ENCODE measurements at places on chromosomes 6 and 20.

- DNase-seq, result peak; percentile 68
Observed at GRCh38 chr6:122798099-122798641, 9.1 kb downstream of the SMPDL3A start.

DNA sequence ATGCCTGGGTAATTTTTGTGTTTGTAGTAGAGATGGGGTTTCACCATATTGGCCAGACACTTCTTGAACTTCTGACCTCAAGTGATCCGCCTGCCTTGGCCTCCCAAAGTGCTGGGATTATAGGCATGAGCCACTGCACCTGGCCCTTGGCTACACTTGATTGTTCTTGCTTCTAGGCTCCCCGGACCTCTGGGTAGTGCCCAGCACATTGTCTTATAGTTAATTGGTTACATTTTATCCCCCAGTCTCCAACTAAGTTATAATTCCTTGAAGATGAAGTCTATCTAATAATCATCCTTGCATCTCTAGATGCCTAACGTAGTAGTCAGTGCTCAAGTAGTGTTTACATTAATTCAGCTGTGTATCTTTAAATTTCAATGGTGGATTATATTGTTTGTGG is 11.8 kb downstream of the SMPDL3A start:
- peak; percentile 4 for DNase-seq

GRCh38 chr6:35427851-35428321 is 24.3 kb upstream of the FANCE start:
- DNase-seq, result peak; percentile 79

DNA sequence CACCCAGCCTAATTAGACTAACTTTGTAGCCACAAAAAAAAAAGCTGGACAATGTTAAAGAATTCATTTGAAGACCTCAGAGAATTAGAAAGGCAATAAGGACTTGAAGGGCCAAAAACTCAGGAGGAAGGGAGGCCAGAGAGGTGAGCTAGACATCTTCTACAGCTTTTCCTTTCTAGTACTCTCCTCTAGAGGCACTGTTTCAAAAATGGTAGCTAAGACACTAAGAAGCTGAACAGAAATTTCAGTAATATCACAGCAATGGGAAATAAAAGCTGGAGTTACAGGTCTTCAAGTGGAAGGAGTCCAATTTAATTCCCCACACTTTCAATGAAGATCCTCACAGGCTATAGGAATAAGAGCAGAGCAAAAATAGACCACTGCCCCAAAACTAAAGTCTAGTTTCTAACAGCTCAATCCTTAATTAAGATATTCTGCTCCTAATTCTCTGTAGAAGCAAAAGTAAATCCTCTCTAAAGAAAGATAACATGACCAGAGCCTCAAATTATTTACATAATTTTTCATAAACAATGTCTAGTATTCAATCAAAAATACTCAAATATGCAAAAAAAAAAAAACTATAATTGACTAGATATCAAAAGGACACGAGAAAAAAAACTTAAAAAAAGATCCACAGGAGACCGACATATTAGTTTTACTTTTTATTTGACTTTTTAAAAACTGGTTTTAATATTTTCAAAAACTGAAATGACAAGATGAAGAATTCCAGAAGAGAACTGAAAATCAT is 63.7 kb downstream of the RNGTT start:
- no peak for DNase-seq

DNA sequence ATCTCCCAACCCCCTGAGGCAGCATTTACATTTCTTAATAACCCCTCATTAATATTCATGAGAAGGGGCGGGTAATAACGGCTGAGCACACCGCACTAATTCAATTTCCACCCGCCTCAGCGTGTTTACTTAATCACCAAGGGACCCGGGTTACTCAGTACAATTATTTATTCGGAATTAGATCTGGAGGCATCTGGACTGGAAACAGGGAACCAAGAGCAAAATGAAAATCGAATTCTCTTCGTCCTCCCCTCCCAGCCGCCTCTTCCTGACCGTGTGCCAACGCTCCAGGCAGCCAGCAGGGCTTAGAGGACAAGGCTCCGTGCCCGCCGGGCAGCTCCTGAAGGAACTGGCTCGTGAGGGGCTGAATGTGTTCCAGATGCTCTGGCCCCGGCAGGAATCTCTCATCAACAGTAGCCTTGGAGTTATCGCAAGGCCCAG is 23.5 kb upstream of the CTNNBL1 start:
- peak; percentile 84 for DNase-seq

GRCh38 chr6:13217206-13217905 is 111.0 kb downstream of the TBC1D7 start:
- DNase-seq, result no peak

DNA sequence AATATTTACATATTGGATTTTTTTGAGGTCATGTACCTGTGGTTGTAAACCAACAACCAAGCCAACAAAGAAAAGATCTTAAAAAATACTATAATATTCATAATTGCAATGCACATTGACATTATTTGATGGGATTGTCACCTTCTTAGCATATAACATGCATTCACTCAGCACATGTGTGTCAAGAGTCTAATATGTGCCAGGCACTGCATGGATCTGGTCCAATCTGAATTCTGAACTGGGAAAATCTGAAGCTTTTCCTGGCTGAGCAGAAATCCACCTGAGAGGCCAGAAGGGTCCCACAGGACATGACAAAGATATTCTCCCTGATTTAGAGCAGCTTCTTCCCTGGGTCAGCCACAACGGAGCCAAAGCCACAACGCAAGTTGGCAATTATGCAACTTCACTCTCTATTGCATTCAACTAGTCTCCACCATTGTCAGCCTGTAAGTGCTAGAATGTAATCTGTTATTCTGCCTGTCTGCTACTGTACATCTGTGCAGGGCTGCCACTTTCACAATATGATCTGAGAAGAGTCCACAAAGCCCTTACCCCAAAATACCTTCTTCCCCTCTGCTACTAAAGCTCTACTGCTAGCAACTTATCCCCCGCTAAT is 17.0 kb upstream of the DDO start:
- DNase-seq, result no peak

DNA sequence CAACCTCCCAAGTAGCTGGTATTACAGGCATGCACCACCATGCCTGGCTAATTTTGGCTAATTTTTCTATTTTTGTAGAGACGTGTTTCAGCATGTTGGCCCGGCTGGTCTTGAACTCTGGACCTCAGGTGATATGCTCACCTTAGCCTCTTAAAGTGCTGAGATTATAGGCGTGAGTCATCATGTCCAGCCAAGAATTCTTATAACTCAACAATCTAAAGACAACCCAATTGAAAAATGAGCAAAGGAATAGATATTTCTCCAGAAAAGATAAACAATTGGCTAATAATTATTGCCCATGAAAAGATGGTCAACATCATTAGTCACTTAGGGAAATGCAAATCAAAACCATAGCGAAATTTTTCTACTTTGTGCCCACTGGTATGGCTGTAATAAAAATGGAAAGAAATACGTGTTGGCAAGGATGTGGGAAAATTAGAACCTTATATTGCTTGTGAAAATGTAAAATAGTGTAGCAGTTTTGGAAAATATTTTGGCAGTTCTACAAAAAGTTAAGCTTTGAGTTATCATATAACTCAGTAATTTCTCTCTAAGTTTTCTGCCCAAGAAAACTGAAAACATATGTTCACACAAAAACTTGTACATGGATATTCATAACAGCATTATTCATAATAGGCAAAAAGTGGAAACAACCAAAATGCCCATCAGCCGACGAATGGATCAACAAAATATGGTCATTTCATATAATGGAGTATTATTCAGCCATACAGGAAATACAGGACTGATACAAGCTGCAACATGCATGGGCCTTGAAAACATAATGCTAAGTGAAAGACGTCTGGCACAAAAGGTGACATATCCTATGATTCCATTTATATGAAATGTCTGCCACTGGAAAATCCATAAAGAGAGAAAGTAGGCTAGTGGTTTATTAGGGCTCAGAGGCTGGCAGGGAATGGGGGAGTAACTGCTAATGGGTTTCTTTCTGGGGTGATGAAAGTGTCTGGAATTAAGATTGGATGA is 87.8 kb downstream of the UTRN start:
- no peak for DNase-seq

DNA sequence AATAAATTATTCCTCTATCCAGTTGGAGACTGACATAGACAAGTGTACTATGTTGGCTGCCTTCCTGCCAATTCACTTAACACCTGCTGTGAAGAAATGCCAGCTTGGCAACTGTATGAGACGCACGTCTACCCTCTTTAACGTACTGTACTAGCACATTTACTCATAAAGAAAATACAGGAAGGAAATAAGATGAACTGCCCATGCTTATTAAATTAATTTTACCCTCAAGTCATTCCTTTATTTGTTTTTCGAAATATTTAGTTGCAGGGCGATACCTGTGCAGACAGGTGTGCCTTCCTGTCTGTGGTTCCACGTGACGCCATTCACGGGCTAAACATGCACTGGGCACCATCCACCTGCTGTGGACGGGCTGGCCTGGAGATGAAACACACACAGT is 52.0 kb downstream of the PSMG4 start:
- DNase-seq, result no peak
